PC-9 (cell line): ENCODE measurements at places on chromosomes 2 and 18. TPM values are rescaled to one million over a fixed set of nuclear protein-coding genes. Genes with fewer than 3 reads are reported as not detected.

The HOXD9 gene
- not detected in 2 replicates for total RNA-seq

The MAP2 gene
- 67.7 and 71.1 TPM in 2 replicates for total RNA-seq

The PARD6G gene
- total RNA-seq = 0.15 and 0.23 TPM in 2 replicates

The CLHC1 gene
- 20.5 and 27.1 TPM in 2 replicates for total RNA-seq

The HSPD1 gene
- total RNA-seq = 532 and 557 TPM in 2 replicates

The CYP26B1 gene
- 0.55 and 1.3 TPM in 2 replicates for total RNA-seq

The MAPK4 gene
- total RNA-seq = not detected in 2 replicates

The MYCN gene
- total RNA-seq = not detected in 2 replicates

The CSRNP3 gene
- 0.41 and 0.85 TPM in 2 replicates for total RNA-seq

The C2orf49 gene
- total RNA-seq = 16.2 and 19.8 TPM in 2 replicates

The DNER gene
- total RNA-seq = 0.28 and 0.58 TPM in 2 replicates

The CCDC68 gene
- 2.7 and 2.9 TPM in 2 replicates for total RNA-seq

The FSHR gene
- total RNA-seq = not detected in 2 replicates

The VWA3B gene
- not detected in 2 replicates for total RNA-seq

The OTOS gene
- not detected in 2 replicates for total RNA-seq

The EPHA4 gene
- total RNA-seq = 10.6 and 21.3 TPM in 2 replicates

The MYO7B gene
- total RNA-seq = not detected in 2 replicates

The SERPINB2 gene
- total RNA-seq = 0.73 TPM in 1 of 2 replicates, not detected in the other

The CNDP1 gene
- total RNA-seq = not detected in 2 replicates

The STEAP3 gene
- total RNA-seq = 23.0 and 26.3 TPM in 2 replicates

The PRKAG3 gene
- not detected in 2 replicates for total RNA-seq

The SH3RF3 gene
- total RNA-seq = 4.9 and 6.1 TPM in 2 replicates

The C2orf81 gene
- total RNA-seq = 9.8 and 12.0 TPM in 2 replicates

The CD8A gene
- 0.28 and 0.45 TPM in 2 replicates for total RNA-seq

The ITPRID2 gene
- total RNA-seq = 368 and 419 TPM in 2 replicates

The ALPI gene
- total RNA-seq = not detected in 2 replicates

The LINC00305 gene
- not detected in 2 replicates for total RNA-seq

The HOXD3 gene
- total RNA-seq = not detected in 2 replicates

The PLA2R1 gene
- total RNA-seq = 0.33 and 0.40 TPM in 2 replicates

The NOL4 gene
- total RNA-seq = not detected in 2 replicates

The HOXD12 gene
- not detected in 2 replicates for total RNA-seq

The PFN4 gene
- total RNA-seq = 1.2 and 2.6 TPM in 2 replicates

The DPP10 gene
- total RNA-seq = not detected in 2 replicates

The KCNG3 gene
- total RNA-seq = 1.3 and 2.1 TPM in 2 replicates

The MGAT4A gene
- 12.2 and 12.9 TPM in 2 replicates for total RNA-seq

The SLC9A4 gene
- total RNA-seq = 0.85 and 1.1 TPM in 2 replicates

The ZNF516 gene
- 31.5 and 32.7 TPM in 2 replicates for total RNA-seq

The MOB1A gene
- total RNA-seq = 138 and 143 TPM in 2 replicates

The PROC gene
- 5.8 and 6.1 TPM in 2 replicates for total RNA-seq

The MOB4 gene
- total RNA-seq = 19.9 and 20.1 TPM in 2 replicates

The ADAM23 gene
- 8.9 and 12.0 TPM in 2 replicates for total RNA-seq

The PLEK gene
- not detected in 2 replicates for total RNA-seq

The C1QL2 gene
- total RNA-seq = not detected in 2 replicates

The GEN1 gene
- 14.4 and 28.3 TPM in 2 replicates for total RNA-seq

The SP140 gene
- 0.58 and 0.83 TPM in 2 replicates for total RNA-seq

The RBKS gene
- total RNA-seq = 4.5 and 6.8 TPM in 2 replicates

The LAMA3 gene
- 44.4 and 54.7 TPM in 2 replicates for total RNA-seq

The PROKR1 gene
- total RNA-seq = not detected in 2 replicates

The TMEM127 gene
- 38.4 and 50.3 TPM in 2 replicates for total RNA-seq

The CCBE1 gene
- total RNA-seq = 3.1 and 5.8 TPM in 2 replicates

The LIPT1 gene
- 10.3 and 11.6 TPM in 2 replicates for total RNA-seq

The MYO3B gene
- total RNA-seq = 5.3 and 6.7 TPM in 2 replicates

The QPCT gene
- 2.6 and 3.0 TPM in 2 replicates for total RNA-seq

The TSPYL6 gene
- total RNA-seq = not detected in 2 replicates
